Activated CD4-positive, alpha-beta T cell treated with anti-CD3 and anti-CD28 coated beads, Interleukin-2, Interleukin-4, amounts not matched to agents 100 ng/mL and 50 ng/mL, durations not matched to agents 16 hours and 8 hours (primary cell): ENCODE measurements at places on chromosomes 5 and 9.

DNA sequence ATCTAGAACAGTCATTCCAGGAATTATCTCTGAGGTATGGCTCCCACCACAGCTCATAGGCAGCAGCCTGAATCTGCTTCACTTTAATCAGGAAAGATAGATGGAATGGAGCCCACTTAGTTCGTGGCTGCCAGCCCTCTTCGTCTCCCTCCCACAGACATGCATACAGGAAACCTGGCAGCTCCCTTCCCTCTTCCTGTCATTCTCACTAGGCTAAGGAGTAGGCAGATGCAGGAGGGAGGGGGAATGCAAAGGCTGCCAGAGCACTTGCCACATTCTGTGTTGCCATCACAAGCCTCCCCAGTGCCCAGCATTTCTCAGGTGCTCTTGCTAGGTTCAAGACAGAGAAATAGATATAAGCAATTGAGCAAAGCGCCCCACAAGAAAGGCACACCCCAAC lies 378.9 kb downstream of the ELAVL2 start:
- DNase-seq = no peak

DNA sequence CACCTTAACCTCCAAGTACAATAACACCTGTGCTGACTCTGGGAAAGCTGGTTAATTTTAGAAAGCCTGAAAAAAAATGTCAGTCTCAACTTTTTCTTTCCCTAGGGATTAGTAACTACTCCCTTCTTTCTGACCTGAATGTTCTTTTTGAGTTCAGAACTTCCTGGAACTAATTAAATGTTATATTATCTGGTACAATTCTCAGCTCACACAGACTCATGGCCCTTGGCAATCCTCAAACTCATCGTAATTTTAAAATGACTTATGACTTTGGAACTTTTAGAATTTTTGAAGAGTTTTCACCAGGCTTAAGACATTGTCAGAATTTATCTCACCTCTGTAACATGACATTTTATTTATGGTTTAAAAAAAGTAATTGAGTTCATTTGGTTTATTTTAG lies 315.0 kb downstream of the FER start:
- DNase-seq = no peak

GRCh38 chr9:74173284-74173683 lies 323.9 kb upstream of the RORB start:
- no peak for DNase-seq

GRCh38 chr5:59537961-59538749 lies 355.4 kb downstream of the PDE4D start:
- no peak for DNase-seq

DNA sequence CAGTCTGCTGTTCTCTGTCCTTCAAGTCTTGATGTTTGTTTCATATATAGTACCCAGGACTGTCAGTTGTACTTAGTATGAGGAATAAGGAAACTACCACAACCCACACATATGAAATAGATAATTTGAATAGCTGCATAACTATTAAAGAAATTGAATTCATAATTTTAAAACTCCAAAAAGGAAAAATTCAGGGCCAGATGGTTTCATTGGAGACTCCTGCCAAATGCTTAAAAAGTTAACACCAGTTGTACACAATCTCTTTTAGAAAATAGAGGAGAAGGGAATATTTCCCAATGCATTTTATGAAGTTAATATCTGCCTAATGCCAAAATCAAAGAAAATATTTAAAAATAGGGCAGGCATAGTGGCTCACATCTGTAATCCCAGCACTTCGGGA lies 24.6 kb upstream of the SPIN1 start:
- DNase-seq = no peak

- no peak for DNase-seq
Measured at GRCh38 chr9:131358556-131358955, 35.3 kb upstream of the PRRC2B start.

DNA sequence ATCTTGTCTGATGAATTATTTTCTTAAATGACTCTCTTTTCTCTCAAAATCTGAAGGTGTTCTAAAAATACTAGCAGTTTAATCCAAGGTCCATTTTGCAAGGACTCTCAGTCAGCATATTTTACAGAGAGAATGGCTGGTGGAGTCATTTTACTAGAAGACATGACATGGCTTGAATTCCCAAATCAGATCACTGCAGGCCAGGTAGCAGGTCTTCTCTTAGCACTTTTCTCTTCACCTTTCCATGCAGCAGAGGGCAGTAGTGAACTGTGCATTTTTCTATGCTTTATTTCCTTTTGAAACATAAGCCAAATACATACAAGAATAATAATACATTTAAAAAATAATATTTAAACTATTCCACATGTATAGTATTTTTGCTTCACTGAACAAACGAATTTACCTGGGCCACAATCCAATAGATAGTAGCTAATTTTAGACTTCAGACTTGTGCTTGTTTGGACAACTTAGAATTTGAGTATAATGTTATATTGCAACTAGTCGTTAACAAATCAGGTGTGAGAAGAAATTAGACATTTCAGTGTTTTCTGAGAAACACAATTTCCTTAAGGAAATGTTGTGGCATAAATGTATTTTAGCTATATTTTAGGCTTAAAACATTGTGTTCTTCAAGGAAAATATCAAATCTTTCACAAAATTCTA lies 289.4 kb upstream of the DAB2 start:
- DNase-seq = peak; percentile 62

- DNase-seq = no peak
Measured at GRCh38 chr5:150632305-150633160, 7.9 kb upstream of the SYNPO start.

- DNase-seq = peak; percentile 36
Measured at GRCh38 chr9:117783828-117784227, 79.6 kb downstream of the TLR4 start.

- DNase-seq = no peak
Measured at GRCh38 chr9:121636341-121636865, 15.0 kb upstream of the DAB2IP start.

- no peak for DNase-seq
Measured at GRCh38 chr5:24788829-24789514, 144.2 kb upstream of the CDH10 start.

DNA sequence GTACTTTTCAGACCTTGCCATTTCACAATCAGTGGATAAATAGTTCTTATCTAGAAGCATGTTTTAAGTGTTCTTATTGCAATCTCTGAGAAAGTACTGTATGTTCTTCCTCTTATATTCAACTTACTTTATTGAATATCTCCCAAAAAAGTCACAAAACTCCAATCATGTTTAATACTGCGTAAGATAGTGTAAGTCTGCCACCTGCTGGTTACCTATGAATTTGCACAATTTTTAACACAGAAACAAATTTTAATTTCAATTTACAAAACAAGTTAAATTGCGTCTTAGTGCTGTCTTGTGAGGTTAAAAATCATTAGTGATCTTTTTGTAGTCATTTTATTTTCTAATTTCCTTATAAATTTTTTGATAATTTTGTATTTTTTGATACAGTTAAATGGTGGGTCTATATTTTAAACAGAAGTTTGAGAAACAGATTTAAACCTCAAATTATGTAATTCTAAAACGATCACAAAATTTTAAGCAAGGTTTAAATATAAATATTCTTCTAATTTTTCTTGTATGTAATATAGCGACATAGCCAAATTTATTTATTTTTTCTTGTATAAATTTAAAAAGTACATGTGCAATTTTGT lies 115.8 kb downstream of the EMB start:
- peak; percentile 28 for DNase-seq

GRCh38 chr9:116958881-116959280 lies 271.8 kb downstream of the TRIM32 start:
- peak; percentile 9 for DNase-seq

- DNase-seq = peak; percentile 50
Measured at GRCh38 chr9:104743376-104743985, 4.0 kb upstream of the NIPSNAP3A start.

DNA sequence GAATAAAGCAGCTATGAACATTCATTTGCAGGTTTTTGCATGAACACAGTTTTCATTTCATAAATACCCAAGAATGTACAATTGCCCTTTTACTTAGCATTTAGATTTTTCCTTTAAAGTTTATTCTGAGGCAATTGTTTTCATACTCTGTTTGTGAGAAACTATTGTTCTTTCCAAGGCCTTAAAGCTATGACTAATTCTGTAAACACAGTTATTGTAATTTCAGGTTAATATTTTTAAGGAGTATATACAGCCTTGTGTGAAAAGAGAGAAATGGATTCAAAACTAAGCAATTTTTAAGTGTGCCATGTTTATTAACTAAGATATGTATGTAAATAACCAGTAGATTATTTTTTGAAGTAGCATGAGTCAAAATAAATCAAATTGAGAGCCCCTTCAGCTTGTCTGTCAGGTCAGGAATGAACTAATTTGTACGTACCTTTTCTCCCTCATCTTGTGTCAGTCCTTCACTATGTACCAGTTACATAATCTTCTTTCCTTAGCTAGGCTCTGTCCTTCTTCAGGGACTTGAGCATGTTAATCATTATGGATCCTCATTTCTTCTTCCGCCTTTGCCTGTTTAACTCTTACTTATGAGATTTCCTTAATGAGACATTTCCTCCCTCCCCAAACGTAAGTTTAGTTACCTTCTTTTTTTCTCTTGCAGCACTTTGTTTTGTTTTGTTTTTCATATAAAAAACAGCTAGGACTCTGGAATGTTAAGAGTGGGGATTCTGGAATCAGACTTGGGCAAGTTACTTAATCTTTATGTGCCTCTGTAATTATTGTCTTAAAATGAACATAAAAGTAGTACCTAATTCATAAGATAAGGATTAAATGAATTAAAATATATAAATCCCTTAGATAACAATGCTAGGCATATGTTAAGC lies 63.6 kb downstream of the NIPBL start:
- DNase-seq = no peak

DNA sequence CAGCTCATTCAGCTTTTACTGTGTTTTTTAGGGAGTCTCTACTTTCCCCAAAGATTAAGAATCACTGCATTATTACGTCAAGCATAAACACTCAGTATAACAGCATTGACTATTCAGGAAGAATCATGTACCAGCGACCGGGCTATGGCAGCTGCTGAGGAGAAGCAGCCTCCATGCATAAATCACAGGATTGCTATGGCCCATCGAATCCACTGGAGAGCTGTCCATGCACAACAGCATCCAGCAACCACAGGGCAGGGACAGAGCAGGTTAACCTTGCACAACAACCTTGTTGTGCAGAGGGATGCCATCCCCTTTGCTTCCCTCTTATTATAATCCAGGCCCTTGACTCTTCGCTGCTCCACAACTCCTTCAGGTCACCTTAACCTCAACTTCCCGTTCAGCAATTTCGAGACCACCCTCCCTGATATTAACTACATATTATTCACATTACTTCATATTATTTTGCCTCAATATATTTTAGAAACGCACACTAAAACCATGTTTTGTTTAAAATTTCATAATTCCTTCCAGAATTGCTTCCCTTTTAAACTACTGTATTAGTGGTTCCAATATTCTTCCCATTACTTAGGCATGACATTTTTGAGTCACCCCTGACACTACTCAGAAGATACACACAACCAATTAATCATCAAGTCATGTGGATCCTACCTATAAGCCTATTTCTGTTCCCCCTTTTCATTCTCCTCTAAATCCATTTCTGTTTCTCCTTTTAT lies 991 bp downstream of the IARS1 start:
- no peak for DNase-seq

GRCh38 chr5:180313677-180314505 lies 22.0 kb upstream of the MAPK9 start:
- DNase-seq = peak; percentile 76

- DNase-seq = no peak
Measured at GRCh38 chr9:34971146-34971811, 13.2 kb downstream of the PHF24 start.

DNA sequence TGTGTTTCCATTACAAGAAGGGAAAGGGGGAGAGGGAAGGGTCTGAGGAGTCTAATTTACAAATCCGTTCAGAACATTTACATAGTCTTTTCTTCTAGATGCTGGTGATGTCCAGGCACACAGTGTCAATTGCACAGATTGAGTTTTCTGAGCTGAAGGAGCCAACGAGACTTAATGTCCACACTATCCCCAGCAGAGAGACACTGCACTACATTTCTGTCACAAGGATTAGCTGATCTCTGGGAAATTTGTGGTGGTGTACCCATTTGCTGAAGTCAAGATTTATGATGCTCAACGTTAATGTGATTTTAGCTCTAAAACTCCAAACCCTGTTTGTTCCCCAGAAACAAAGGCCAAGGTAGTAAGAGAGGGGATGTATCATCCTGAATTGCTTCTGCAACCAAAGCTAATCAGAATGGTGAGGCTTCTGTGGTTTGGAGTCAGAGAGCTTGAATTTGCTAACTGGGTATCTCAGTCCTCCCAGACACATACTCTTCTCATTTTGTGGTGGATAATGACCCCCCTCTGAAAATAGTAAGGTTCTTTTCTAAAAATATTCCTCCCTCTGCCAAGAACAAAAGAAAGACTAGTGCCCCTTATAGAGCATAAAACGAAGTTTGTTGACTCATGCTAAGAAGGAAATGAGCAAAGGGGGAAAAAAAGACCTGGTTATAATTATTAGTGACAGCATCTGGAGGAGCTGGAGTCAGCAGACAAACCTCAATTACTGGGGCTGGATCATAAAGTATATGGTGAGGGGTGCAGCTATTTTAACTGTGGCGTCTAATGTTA lies 416.9 kb downstream of the PSAT1 start:
- no peak for DNase-seq

- no peak for DNase-seq
Measured at GRCh38 chr9:97706246-97706645, 9.1 kb upstream of the XPA start.

DNA sequence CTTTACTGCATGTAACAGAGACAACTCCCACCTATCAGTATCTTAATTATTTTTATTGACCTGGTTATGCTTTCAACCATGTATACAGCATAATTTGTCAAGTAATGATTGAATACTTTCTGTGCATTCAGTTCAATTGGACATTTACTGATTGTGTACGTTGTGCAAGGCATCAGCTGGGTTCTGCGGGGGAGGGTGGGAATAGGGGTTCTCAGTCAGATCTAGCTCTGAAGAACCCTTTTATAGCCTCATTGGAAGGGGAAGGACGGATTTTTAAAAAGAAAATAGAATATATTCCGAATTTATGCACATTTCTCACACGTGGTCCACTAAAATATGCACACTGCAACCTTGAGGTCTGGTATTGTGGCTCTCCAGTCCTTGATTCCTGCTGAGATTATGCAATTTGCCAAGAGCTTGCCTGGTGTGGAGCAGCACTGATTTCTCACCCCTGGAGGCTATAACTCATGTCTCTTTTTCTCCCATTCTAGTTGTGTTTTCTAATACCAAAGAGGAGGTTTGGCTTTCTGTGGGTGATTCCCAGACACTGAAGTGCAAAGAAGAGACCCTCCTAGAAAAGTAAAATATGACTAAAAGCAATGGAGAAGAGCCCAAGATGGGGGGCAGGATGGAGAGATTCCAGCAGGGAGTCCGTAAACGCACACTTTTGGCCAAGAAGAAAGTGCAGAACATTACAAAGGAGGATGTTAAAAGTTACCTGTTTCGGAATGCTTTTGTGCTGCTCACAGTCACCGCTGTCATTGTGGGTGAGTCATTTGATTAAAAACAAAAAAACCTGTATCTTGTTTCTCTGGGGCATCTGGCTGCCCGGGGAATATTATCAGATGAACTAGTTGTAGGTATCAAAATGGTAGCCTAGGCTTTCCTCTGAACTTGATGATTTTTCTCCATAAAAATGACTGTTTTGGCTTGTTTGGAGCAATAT lies 1.7 kb downstream of the SLC1A3 start:
- no peak for DNase-seq

- no peak for DNase-seq
Measured at GRCh38 chr9:100428871-100429654, 2.1 kb downstream of the MSANTD3 start.
